ENCODE measurements at places on chromosomes 1 and 21.

GRCh38 chr1:204584699-204585372 is 68.6 kb downstream of the MDM4 start:
- DNase-seq: no peak

GRCh38 chr1:156070548-156070947 is 9.6 kb downstream of the RAB25 start:
- DNase-seq: peak; percentile 75

- DNase-seq: no peak
Measured at GRCh38 chr1:66444438-66445265, 89.3 kb upstream of the SGIP1 start.

DNA sequence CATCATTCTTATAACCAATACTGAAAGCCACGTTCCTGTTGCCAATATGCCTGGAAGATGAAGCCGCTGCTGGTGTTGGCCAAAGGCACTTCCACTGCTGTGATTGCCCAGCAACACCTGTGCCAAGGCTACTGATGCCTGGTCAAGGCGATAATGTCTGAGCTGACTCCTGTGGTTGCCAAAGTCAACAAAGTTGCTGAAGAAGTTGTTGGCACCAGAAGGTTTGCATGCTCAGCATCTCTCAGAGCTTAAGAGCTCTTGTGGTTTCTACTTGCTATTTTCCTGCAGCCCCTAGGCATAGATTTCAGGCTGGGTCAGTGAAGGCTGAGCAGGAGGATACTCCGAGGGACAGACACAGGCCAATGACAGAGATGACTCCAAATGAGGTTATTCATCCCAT is 63.4 kb upstream of the RAB3GAP2 start:
- peak; percentile 84 for DNase-seq

DNA sequence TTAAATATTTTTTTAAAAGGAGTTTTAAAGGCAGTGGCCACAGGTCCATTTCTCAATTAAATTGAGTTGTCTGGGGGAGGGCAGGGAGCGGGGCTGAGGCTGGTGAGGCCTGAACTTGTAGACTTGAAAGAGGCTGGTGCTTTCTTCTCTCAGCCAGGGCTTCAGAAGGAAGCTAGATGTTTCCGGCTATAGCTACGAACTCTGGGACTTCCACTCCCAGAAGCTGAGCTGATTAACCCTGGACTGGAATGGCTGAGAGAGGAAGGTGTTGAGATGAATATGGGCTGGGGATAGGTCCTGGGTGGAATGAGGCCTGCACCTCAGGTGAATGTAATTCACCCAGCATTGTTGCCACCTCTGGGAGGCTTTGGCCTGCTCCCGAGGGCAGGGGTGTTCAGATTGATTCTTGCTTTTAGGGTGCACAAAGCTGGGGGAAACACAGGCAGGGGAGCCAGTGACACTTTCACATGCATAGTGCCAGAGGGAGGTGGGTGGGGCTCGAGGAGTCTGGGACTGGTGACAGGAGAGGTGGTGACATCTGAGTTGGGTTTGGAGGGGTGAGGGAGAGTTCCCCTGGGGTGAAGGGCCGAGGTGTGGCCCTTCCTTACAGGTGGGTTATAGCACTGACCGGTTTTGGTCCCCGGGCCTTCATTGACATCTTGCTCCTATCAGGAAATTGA is 18.2 kb downstream of the LDLRAP1 start:
- DNase-seq: no peak

- DNase-seq: no peak
Measured at GRCh38 chr1:25766721-25767436, 33.1 kb upstream of the SELENON start.

DNA sequence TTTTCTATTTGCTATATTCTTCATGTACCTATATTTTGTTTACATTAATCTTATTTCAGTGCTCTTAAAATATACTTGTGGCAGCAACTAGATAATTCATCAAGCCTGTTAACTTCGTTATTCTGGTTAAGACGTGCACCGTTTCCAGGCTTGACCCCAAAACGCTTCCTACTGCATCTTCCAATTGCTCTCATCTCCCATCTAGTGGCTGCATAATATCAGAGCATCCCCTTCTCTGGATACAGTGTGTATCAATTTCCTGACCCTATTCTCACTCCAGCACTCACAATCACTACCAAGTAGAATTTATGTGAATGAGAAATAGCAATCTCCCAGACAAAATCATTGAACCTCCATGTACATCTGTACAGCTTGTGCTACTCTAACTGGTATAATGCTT is 1280.3 kb upstream of the B3GALT2 start:
- DNase-seq: no peak

DNA sequence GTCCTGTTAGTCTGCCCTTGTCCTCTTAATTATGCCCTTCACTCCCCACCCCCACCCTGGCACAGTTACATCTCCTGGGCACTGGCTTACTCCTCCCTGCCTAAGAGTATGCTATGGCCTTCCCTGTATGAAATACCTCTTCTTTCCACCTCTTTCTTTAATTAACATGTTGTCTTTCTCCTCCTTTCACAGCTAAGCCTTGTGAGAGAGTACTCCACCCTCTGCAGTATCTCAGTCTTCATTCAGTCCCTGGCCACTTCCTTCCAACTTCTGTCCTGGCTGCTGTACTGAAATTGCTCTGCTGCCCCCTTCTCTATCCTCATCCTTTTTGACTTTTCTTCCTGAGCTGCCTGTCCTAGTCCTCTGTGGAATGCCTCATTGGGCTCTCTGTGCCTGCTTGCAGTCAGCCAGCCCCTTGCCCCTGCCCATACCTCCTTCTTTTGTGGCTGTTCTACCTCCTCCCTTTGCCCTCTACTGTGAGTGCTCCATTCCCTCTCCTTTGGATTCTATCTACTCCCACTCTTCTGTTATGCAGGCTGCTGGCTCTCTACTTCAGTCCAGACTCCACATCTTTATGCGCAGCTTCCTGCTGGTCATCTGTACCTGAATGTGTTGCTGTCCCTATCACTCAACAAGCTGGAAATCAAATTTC is 8.3 kb downstream of the NOS1AP start:
- no peak for DNase-seq

DNA sequence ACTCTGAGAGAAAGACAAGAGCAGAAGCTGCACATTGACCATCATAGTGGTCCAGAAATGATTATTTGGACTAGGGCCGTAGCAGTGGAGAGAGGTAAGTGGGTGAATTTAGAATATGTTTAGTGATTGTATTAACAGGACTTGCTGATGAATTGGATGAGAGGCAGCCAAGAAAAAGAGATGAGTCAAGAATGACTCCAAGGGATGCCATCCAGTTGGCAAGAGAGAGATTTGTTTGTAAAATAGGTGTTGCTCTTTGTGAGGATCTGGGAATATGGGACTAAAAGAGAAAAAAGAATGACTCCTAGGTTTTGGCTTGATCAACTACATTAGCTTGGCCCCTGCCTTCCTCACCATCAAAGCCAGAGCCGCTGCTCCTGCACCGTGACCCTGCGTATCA is 54.2 kb upstream of the ARTN start:
- DNase-seq: no peak

DNA sequence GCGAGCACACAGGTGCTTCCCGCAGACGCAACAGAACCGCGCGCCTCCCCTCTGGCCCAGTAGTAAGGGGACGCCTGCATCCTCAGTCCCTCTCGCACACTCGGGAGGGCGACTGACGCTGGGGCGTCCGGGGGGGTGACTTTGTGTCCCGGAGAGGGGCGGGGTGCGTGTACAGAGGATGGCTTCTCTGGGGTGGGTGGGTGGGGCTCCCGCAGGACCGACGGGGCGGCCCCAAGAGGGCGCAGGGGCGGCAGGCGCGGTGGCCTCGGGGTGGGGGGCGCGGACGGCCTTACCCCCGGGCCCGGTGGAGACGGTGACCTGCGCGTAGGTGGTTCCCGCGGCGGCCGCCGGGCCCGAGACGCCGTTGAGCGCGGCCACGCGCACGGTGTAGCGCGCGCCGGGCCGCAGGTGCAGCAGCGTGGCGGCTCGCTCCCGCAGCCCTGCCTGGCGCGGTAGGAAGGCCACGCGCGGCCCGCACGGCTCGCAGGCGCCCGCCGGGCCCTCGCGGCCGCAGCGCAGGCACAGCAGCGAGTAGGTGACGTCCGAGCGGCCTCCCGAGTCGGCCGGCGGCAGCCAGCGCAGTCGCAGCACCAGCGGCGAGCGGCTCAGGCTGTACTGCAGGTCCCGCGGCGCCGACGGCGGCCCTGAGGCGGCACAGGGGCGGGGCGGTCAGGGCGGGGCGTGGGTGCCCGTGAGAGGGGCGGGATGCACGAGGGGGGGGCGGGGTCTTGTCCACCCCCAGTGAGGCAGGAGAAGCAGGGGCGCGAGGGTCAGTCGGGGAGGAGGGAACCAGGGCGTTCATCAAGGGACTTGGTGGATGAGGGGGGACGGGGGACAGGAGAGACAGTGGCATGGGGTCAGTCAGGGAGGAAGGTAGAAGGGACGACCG is 12.1 kb downstream of the EPHA10 start:
- peak; percentile 63 for DNase-seq

GRCh38 chr1:30519201-30519763 is 204.1 kb downstream of the MATN1 start:
- DNase-seq: no peak

GRCh38 chr1:84428235-84428634 is 30.0 kb downstream of the DNASE2B start:
- no peak for DNase-seq

DNA sequence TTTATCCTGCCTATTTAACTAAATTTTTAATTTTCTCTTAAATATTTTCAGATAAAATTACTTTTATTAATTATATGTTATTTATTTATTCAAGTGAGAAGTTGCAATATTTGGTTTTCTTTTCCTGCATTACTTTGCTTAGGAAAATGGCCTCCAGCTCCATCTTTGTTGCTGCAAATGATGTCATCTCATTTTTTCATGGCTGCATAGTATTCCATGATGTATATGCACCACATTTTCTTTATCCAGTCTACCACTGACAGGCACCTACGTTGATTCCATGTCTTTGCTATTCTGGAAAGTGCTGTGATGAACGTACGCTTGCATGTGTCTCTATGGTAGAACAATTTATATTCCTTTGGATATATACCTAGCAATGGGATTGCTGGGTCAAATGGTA is 186.9 kb upstream of the LYPLAL1 start:
- DNase-seq: no peak

- no peak for DNase-seq
Measured at GRCh38 chr1:19811206-19811851, 3.8 kb downstream of the RNF186 start.

DNA sequence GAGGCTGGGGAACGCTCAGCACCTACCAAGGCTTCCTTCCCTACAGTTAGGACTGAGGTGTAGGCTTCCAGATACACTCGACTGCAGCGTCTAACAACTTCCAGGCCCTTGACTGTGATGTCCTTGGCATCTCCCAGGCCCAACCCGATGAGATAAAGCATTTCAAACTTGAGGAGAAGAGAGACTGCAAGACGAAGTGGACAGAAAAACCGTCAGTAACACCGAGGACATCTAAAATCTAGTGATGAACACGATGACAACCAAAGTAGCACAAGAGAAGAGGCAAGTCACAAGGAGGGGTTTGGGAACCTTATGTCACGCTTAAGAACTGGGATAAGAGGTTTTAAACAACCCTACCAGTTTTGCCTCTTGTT is 314 bp downstream of the DPH5 start:
- DNase-seq: no peak

DNA sequence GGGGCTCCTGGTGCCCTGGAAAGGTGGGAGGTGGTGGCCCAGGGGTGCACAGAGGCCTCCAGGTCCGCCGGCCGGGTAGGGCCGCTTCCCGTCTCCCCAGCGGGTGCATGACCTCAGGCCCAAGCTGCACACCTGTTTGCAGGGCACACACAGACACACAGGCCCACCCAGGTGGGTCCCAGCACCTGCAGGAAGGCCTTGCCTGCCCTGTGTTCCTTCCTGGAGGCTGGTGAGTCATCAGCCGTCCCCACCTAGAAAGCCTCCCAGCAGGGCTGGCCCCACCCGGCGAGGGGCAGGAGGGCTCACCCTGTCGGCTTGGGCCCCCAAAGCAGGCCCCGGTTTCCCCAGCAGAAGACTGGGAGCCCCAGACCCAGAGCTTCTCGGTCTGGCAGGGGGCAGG is 23.6 kb upstream of the TTLL10 start:
- DNase-seq: no peak

GRCh38 chr1:203035111-203036000 is 9.1 kb downstream of the PPFIA4 start:
- DNase-seq: no peak

DNA sequence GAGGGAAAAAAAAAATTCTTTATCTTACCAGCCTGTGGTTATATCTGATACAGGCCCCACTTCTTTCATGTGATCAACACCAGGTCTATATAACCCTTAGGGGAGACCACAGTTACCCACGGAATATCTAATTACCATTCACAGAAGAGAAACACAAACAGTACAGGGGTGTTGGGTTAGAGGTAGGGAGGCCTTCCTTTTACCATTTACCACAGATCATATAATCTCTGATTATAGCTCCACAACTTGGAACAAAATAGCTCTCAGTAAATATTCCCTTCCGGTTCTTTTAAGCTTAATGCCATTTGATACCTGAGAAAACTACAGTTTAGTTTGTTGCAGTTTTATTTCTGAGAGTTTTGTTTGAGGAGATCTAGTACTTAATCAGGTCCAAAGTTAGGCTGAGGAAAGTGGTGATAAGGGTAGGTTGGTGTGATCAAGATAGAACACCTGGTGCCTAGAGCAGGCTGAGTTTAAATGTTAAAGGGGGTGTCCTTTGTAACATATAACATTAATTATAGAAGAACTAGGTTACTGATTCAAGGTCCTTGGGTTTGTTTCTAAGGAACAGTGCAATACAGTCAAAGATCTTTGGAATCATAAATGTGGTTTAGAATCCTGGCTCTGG is 14.1 kb downstream of the EPB41 start:
- no peak for DNase-seq

DNA sequence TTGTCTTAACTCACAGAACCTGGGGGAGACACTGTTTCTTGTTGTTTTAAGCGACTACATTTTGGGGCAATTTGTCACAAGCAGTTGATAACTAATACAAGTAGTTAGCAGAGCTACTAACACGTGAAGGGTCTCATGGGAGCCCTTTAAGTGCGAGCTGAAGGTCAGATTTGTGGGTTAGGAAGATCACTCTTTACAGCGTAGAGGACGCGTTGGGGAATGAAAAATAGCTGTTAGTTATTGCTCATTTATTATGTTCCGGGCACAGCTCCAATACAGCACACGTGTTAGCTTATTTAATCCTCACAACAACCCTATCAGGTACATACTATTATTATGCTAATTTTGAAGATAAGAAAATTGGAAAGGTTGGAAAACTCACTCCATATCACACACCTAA is 95.9 kb downstream of the ACTL8 start:
- no peak for DNase-seq

GRCh38 chr1:19401535-19401889 is 83.8 kb downstream of the CAPZB start:
- DNase-seq: no peak

DNA sequence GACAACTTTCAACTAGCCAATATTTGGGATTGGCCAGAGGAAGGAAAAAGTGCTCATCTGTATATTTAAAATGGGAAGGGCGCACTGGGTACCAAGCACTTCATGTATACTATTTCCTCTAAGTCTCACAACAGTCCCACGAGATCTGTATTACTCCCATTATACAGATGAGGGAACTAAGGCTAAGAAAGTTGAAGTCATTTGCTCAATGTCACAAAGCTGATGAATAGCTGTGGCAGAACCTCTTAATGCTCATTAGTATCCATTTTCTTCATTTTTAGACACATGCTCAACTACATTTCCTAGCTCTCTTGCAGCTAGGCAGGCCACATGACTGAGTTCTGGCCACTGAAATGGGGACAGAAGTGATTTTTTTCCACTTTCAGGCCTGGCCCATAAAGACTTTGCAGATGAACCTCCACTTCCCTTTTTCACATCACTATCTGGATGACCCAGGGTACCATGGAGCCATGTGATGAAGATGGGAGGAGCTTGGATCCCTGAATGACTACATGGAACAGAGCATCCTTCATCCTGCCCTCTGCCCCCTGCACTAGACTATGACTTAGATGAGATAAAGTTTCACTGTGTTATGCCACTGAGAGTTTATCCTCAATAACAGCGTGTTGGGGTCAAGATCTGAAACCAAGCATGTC is 31.8 kb downstream of the ATF3 start:
- DNase-seq: no peak

Data from NCI-H2029 (cell line).